Right ventricle myocardium superior (tissue), 1 donor: ENCODE measurements at places on chromosomes 7 and 10. TPM values are rescaled to one million over a fixed set of nuclear protein-coding genes. Genes with fewer than 3 reads are reported as not detected.

Gene PLEKHS1
- not detected for total RNA-seq

DNA sequence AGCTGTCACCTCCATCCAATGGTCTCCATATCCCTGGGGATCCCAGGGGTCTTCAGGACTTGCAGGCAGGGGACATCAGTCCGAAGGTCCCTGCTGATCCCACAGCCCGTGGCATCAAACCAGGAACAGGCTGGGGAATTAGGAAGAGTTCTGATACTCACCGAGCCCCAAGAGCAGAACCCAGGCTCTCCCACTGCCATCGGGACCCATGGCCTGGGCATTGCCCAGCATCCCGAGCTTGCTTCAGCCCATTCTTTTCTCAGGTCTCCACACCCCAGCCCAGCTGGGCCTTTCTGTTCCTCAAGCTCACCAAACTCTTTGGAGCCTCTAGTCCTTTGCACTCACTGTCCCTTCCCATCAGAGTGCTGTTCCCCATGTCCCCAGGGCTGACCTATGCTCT is 280.9 kb downstream of the GRID1 start:
- DNase-seq, result no peak

GRCh38 chr7:93262535-93262934 is 30.4 kb downstream of the VPS50 start:
- no peak for DNase-seq

GRCh38 chr10:84654671-84655070 is 326.3 kb downstream of the CCSER2 start:
- no peak for DNase-seq

DNA sequence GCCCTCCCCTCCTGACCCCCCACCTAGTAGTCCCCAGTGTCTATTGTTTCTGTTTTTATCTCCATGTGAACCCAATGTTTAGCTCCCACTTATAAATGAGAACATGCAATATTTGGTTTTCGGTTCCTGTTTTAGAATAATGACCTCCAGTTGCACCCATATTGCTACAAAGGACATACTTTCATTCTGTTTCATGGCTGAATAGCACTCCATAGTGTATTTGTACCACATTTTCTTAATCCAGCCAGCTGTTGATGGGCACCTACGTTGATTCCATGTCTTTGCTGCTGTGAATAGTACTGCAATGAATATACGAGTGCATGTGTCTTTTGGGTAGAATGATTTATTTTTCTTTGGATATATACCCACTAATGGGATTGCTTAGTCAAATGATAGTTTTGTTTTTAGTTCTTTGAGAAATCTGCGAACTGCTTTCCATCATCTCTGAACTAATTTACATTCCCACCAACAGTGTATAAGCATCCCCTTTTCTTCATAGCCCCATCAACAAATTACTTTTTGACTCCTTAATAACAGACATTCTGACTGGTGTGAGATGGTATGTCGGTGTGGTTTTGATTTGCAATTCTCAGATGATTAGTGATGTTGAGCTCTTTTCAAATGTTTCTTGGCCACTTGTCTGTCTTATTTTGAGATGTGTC is 128.4 kb upstream of the PHYHIPL start:
- no peak for DNase-seq

- peak; percentile 22 for DNase-seq
Measured at GRCh38 chr10:132043861-132044695, 21.7 kb upstream of the JAKMIP3 start.
